ENCODE measurements at places on chromosomes 1 and 21. TPM values are rescaled to one million over a fixed set of nuclear protein-coding genes. Genes with fewer than 3 reads are reported as not detected.

CELA2B gene
- total RNA-seq = not detected

AMY1B gene
- total RNA-seq = not detected

LEFTY1 gene
- total RNA-seq = not detected

LCE7A gene
- not detected for total RNA-seq

BACE2 gene
- total RNA-seq = 233 TPM

Measured in dermis lymphatic vessel endothelial cell (primary cell).